ENCODE measurements at places on chromosomes 5 and 9.

GRCh38 chr5:180990882-180991242 is 2.2 kb downstream of the BTNL3 start:
- DNase-seq: no peak

- peak; percentile 46 for DNase-seq
These were observed 253 bp downstream of the SLC12A2 start for GRCh38 chr5:128083811-128084227.

DNA sequence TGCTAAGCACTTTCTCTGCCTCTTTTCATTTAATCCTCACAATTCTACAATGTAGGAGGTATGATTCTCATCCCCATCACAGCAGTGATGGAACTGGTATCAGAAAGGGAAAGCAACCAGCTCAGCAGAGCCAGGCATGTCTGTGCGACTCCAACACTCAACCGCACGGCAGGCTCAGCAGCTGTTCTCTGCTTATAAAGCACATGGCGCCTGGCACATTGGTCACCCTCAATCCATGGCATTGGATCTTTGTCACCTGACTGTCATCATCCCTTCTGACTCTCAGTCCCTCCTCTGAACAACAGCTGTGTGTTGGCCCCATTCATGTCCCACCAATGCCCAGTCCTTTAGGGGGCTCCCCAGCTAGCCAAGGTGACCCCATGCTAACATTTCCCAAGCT is 45.1 kb upstream of the HAND1 start:
- DNase-seq: no peak

DNA sequence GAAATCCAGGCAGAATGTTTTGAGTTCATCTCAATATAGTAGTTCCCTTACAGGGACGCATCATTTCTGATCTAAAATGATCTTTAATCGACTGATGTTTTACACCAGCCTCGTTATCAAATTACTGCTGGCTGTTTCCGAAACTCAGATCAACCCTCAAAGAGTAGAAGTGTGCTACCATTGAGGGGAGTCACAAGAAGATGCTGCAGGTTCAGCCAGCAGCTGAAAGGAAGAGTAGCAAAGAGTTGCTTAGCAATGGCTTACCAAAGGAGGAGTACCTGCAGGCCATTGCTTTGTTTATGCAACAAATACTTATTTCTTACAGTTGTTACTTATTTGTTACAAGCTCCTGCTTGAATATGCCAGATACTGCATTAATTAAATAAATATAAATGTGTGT is 144.1 kb downstream of the EBF1 start:
- DNase-seq: no peak

Measured in GM12892 (cell line).